ENCODE measurements at places on chromosomes 6 and 20.

- no peak for DNase-seq
Measured at GRCh38 chr6:53691667-53692133, 26.1 kb upstream of the KLHL31 start.

- DNase-seq, result no peak
Measured at GRCh38 chr20:54468082-54468481, 7.3 kb upstream of the DOK5 start.

GRCh38 chr6:69704916-69705315, 91.9 kb downstream of the LMBRD1 start:
- no peak for DNase-seq

DNA sequence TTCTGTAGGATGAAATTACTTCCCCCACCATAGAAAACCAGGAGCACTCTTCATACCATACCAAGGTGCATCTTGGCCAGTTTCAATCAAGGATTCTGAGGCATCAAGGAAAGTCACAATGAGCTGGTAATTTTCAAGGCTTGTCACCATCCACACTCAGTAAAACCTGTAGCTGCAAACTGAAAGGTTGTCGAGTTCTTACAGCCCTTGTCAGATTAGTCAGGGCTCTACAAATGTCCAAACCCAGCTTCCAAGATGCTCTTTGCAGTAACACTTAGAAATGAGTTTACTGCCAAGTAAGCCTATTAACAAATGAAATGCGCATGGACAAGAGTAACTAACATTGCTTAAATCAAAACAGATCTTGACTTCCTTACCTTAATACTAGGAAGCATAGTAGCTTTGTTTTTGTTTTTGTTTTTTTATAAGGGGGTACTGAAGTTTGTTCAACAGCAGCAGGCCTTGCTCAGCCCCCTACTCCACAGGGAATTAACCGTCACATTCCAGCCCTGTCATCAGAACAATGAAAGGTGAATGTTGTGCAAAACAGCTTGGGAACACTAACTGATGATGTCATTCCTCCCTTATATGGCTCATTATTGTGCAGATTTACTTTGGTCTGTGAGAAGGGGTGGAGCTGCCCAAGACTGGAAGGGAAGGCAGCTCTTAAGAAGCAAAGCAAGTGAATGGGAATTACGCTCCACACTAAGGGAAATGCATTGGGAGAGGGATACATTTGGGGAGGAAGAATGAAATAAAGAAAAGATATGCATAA, 49.9 kb upstream of the TMEM30A start:
- DNase-seq, result no peak

DNA sequence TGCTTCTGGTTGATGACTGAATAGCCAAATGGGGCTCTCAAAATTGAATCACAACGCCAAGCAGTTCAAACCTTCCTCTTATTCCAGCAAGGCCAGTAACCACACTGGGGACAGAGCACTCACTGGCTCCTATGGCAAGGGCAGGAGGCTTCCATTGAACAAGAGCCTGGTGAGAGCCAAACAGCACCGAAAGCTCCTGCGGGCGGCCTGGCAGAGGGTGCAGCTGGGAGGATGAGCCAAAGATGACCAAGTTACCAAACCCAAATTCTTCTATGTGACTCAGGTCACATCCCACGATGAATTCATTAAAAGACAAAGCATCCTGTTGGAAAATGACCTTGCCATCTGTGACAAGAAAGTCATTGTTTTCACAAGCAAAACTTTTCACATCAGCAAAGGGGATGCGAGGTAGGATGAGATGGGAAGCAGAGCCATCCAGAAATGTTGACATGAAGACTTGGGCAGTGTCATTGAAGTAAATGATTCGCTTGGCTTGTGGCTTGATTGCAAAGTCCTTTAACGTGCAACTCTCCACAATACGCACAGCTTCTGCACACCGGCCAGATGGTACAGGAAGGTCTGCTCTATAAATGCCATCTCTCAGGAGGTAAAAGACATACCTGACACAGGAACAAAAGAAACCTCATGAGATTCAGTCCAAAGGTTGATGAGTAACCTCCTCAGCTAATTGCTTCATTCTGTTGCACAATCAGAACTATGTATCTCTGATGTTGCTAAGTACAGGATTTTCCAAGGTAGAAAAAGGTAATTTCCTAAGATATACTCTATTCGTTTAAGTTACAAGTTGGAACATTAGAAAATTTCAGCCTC, 36.3 kb downstream of the ROS1 start:
- no peak for DNase-seq

DNA sequence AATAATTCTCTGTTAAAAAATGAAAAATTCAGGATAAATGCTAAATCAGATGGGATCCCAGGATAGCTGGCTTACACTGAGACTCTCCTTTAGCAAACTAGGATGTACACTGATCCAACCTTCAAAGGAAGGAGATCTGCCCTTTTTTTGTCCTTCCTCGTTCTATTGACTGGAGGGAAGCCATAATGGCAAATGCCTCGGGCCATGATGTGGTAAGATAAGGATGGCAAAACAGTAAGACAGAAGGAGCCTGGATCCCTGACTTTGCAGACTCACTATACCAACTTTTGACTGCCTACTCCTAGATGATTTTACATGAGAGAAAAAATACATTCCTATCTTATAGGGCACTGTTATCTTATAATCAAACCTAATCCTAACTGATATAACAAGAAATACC, 156.9 kb upstream of the BEND3 start:
- DNase-seq, result no peak

GRCh38 chr6:125868678-125869395, 78.1 kb downstream of the NCOA7 start:
- peak; percentile 78 for DNase-seq

DNA sequence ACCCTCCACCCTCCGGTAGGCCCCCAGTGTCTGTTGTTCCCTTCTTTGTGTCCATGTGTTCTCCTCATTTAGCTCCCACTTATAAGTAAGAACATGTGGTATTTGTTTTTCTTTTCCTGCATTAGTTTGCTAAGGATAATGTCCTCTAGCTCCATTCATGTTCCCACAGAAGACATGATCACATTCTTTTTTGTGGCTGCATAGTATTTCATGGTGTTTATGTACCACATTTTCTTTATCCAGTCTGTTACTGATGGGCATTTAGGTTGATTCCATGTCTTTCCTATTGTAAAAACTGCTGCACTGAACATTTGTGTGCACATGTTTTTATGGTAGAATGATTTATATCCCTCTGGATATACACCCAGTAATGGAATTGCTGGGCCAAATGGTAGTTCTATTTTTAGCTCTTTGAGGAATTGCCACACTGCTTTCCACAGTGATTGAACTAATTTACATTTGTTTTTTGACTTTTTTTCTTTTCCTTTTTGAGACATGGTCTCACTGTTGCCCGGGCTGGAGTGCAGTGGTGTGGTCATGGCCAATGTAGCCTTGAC, 4.5 kb downstream of the KPNA5 start:
- no peak for DNase-seq

GRCh38 chr6:163287626-163288025, 126.9 kb upstream of the QKI start:
- DNase-seq, result no peak

- no peak for DNase-seq
Measured at GRCh38 chr6:42702200-42702599, 20.2 kb downstream of the PRPH2 start.

GRCh38 chr20:37911838-37912281, 8.9 kb downstream of the VSTM2L start:
- DNase-seq, result peak; percentile 66

DNA sequence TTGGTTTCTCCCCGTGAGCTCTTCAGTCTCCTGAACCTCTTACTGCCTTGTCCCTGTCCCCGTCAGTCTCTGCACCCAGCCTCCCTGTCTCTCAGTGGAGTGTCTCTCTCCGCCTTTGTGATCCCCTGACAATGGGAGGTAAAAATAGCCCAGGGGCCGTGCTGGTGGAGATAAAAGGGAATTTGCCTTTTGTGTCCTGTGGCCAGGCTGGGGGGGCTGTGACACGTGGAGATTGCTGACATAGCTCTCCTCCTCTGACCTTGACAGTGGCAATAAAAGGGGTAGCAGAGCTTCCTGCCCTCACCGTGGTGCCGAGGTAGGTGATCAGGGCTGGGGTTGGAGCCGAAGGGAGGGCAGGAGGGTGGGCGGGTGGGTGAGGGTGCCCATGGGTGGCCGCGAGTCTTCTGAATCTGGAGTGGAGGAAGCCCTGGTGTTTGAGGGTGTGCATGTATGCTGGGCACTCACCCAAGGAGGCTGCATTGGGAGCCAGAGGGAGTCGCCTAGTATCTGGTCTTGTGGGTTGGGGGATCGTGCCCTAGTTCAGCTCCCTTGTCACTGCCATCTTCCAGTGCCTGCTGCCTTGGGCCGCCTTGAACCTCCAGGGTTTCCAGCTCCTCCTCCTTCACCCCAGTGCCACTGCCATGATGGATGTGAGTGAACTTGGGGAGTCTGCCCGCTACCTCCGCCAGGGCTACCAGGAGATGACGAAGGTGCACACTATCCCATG, 21.9 kb downstream of the MYH7B start:
- peak; percentile 80 for DNase-seq

- no peak for DNase-seq
Measured at GRCh38 chr6:94099072-94099471, 679.7 kb upstream of the EPHA7 start.

DNA sequence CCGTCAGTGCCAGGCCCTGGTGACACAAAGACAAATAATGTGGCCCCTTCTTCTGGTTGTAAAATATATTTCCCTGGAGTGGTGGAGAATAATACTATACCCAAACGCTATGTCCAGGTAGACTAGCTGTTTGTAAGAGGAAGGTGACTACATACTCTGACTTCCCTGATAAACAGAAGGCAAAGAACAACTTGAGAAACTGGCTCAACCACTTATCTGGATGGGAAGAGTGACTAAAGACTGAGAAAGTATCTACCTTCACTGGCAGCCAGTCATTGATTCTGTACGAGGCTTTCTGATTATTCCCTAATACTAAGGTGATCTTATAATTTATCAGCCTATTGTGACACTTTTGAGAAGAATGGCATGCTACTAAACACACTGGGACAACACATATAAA, 569.7 kb downstream of the EPHA7 start:
- DNase-seq, result no peak
